ENCODE measurements at places on chromosomes 12 and 14. TPM values are rescaled to one million over a fixed set of nuclear protein-coding genes. Genes with fewer than 3 reads are reported as not detected.

DNA sequence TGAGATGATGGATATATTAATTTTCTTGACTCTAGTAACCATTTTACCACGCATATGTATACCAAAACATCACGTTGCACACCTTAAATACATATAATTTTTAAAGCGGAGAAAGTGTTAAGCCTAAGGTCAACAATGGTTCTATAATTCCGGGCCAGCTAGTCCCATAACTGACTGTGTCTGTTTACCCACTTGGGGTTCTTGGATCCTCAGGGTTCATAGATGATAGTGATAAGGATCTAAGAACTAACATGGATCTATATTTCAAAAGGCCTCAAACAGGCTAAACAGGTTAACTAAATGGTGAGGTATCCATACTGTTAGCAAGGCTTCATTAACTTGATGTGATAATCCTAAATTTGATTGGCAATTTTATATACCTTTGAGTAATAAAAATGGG is 9.8 kb downstream of the SLC38A1 start:
- H3K4me3 ChIP-seq: no peak overlapping the region
- DNase-seq: no peak
- peaks cover 38% of the 10 kb centered on the region for H3K36me3 ChIP-seq
- peaks cover 56% of the 10 kb centered on the region for H3K4me1 ChIP-seq

- H3K27me3 ChIP-seq: no peaks in the 10 kb centered on the region
- H3K27ac ChIP-seq: peak overlapping the region; percentile 46
- peaks cover 25% of the 10 kb centered on the region for H3K4me1 ChIP-seq
- no peaks in the 10 kb centered on the region for H3K36me3 ChIP-seq
- peak overlapping the region; percentile 85 for H3K4me3 ChIP-seq
Observed at GRCh38 chr14:105315211-105315721, 718 bp downstream of the PACS2 start.

- no peak overlapping the region for H3K27ac ChIP-seq
- H3K4me3 ChIP-seq: no peak overlapping the region
- no peaks in the 10 kb centered on the region for H3K27me3 ChIP-seq
- no peaks in the 10 kb centered on the region for H3K4me1 ChIP-seq
- DNase-seq: no peak
Observed at GRCh38 chr12:90808568-90808967, 146.4 kb downstream of the CCER1 start.

DNA sequence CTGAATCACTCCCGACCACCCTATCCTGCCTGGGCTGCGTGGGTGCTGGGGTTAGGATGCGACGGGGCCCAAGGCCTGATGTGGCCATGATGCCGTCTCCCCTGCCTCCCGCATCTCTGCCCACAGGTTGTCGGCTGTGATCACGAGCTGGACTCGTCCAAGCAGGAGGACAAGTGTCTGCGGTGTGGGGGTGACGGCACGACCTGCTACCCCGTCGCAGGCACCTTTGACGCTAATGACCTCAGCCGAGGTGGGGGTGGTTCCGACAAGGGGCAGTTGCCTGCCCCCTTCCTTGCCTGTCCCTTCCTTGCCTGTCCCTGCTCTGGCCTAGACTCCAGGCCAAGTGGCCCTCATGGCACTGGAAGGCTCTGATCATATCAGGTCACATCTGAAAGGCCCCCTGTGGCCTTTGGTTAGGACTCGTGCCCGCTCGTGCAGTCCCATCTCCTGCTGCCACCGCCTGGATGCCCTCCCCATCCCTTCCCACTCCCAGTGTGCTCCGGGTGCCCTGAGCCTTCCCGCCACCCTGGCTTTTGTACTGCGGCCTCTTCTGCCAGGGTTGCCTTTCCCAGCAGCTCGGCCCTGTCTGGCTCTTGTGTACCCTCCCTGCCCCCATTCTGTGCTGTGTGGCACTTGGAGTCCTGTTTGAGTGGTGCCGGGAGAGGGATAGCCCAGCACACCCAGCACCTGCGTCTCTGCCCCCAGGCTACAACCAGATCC is 13.6 kb downstream of the PAPLN start:
- peaks cover 11% of the 10 kb centered on the region for H3K27me3 ChIP-seq
- no peak overlapping the region for H3K27ac ChIP-seq
- no peaks in the 10 kb centered on the region for H3K36me3 ChIP-seq
- no peak for DNase-seq
- H3K4me1 ChIP-seq: peaks cover 10% of the 10 kb centered on the region

DNA sequence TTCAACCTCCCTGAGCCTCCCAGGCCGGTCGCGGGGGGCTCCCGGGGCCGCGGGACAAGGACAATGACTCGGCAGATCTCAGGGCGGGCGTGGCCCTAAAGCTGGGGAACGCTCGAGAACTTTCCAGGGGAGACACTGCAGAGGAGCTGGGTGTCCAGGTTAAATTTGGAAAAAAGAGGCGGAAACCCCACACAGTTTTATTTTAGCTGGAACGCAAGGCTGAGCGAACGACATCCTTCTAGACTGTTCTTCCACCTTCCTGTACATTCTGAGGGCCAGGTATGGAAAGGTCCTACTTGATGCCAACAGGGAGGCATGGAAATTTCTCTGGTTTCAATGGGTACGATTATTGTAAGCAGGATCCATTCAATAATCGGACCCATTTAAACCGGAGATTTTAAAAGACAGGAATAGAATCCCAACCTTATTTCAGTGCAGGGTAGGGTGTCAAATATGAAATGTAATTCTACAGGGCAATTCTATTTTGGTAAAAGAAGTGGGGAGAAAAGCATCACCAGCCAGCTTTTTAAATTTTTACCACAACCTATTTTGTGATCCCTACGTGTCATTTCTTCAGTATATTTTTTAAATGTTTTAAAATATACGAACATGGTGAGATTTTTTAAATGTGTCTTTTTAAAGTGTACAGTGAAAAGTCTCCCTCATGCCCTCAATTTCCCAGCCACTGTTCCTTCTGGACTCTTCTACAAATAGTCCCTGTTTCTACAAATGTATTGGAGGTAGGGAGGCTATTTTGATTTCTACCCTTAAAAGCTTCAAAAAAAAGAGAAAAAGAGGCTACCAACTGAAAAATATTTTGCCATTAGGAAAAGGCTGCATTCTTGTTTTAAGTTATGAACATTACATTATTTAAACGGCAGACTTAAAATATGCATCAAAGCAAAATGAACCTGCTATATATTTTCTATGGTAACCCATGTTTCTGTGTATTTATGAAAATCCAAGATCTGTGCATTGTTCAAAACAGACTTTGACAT is 1.1 kb upstream of the UBC start:
- H3K27me3 ChIP-seq: peaks cover 6% of the 10 kb centered on the region
- no peak for DNase-seq
- peaks cover 77% of the 10 kb centered on the region for H3K4me1 ChIP-seq
- peak overlapping the region; percentile 100 for H3K27ac ChIP-seq
- peak overlapping the region; percentile 98 for H3K4me3 ChIP-seq

DNA sequence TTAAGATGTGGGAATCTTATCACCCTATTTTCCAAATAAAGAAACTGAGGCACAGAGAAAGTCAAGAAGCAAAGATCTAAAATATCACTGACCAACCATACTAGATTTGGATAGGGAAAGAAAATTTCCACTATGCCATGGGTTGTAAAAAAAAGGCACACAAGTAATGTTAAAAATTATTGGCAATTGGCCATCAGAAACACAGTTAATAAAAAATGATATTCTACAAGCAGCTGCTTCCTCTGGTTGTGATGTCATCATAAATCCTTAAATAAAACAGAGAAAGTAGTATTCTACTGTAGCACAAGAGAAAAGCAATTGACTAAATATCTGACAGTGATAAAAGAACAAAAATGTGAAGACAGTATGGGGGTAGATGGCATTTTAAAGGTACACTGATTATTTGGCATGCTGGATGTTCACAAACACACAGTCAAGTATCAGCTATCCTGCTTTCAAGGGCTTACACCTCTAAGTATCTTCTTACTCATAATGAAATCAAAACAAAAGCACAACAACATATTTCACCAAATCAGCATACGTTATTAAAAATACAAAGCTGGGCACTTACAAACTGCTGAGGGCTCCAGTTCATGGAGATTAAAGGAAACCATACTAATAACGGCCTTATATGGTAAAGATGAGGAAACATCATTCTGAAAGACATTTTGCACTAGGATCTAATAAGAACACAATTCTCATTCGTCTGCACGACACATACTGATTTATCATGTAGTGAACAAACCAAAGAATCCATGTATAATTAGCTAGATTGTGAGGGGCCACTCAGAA is 45.7 kb downstream of the CORO1C start:
- no peak for DNase-seq
- no peaks in the 10 kb centered on the region for H3K36me3 ChIP-seq
- H3K27me3 ChIP-seq: no peaks in the 10 kb centered on the region
- H3K27ac ChIP-seq: no peak overlapping the region

GRCh38 chr14:101243587-101244338 is 317.5 kb upstream of the DIO3 start:
- H3K27ac ChIP-seq: no peak overlapping the region
- no peak for DNase-seq
- H3K4me3 ChIP-seq: no peak overlapping the region
- H3K36me3 ChIP-seq: no peaks in the 10 kb centered on the region
- no peaks in the 10 kb centered on the region for H3K4me1 ChIP-seq

DNA sequence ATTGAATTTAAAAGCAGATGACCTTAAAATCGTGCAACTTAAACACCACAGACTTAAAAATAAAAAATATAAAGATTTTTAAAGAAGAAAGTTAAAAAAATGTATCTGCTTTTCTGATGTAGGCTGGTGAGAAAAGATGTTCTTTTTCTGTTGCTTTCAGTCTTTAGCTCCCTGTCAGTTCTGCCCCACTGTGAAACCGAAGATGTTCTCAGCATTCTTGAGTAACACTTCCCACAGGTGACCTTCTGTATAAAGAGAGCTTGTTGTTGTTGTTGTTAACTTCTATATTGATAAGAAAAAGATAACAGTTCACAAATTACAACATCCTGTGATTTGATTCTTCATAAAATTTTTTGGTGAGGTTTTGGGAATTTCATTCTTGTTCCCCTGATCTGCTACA is 377.9 kb upstream of the RGS6 start:
- H3K36me3 ChIP-seq: no peaks in the 10 kb centered on the region
- peak; percentile 21 for DNase-seq
- H3K27ac ChIP-seq: no peak overlapping the region
- H3K4me1 ChIP-seq: peaks cover 73% of the 10 kb centered on the region

DNA sequence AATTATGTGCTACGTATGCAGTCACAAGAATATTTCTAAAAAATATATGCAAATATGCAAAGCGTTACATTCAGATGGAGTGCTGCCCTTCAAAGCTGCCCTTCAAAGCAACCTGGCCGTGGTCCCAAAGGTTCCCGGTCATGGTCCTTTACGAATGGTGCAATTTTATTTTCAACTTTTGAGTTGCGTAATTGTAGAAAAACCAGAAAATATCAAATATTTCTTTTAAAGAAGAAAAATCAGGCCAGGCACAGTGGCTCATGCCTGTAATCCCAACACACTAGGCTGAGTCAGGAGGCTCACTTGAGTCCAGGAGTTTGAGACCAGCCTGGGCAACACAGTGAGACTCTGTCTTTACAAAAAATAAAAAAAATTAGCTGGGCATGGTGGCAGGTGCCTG is 21.4 kb downstream of the CLSTN3 start:
- no peak for DNase-seq
- H3K27me3 ChIP-seq: no peaks in the 10 kb centered on the region
- no peaks in the 10 kb centered on the region for H3K36me3 ChIP-seq
- H3K4me3 ChIP-seq: no peak overlapping the region
- H3K4me1 ChIP-seq: no peaks in the 10 kb centered on the region

GRCh38 chr12:103908877-103909276 is 21.3 kb upstream of the HSP90B1 start:
- no peak for DNase-seq
- no peak overlapping the region for H3K4me3 ChIP-seq
- H3K27ac ChIP-seq: peak overlapping the region; percentile 28
- no peaks in the 10 kb centered on the region for H3K27me3 ChIP-seq
- H3K36me3 ChIP-seq: no peaks in the 10 kb centered on the region

DNA sequence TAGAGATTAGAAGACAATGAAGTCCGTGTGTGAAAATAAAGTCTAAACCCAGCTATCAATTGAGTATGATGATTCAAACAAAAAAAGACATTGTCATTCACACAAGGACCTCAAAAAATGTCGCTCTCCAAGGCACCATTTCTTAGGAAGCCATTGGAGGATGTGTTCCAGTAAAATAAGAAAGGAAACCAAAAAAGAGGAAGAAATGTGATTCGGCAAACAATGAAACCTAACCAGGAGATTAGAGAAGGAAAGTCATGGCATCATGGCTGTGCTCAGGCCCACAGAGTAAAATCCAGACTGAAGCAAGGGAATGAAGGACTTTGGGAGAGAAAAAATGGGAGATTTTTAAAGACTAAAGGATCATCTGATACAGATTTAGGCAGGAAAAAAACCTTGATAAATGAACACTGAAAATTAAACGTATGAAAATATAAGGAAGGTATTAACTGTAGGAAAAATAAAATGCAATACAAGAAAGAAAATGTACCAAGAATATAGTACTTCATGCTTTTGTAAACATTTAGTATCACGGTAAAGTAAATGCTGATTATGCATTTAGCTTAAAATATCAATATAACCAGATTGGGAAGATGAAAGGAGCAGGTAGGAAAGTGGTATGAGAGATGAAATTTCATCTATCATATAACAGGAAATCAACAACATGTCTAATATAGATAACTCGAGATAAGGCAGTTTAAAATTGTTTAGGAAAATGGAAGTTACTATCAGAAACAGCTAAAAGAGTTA is 38.2 kb upstream of the MTHFD1 start:
- H3K4me3 ChIP-seq: no peak overlapping the region
- no peaks in the 10 kb centered on the region for H3K36me3 ChIP-seq
- no peaks in the 10 kb centered on the region for H3K4me1 ChIP-seq
- no peaks in the 10 kb centered on the region for H3K27me3 ChIP-seq
- DNase-seq: no peak
- H3K27ac ChIP-seq: no peak overlapping the region

GRCh38 chr12:10178821-10179220 is at the start of gene TMEM52B:
Gene TMEM52B (plus strand): TSS chr12:10179032. CDS start chr12:10179575, 543 bp downstream.
- no peak for DNase-seq
- peaks cover 9% of the 10 kb centered on the region for H3K27me3 ChIP-seq
- H3K36me3 ChIP-seq: no peaks in the 10 kb centered on the region
- H3K27ac ChIP-seq: no peak within 1 kb of the TSS

GRCh38 chr14:50088117-50088515 is 28.3 kb downstream of the VCPKMT start:
- no peak overlapping the region for H3K4me3 ChIP-seq
- no peaks in the 10 kb centered on the region for H3K27me3 ChIP-seq
- H3K27ac ChIP-seq: peak overlapping the region; percentile 22

CISTR gene
- not detected for total RNA-seq

PXN gene
- 109 TPM for total RNA-seq

MYH6 gene
- not detected for total RNA-seq

CFL2 gene
- 3.1 TPM for total RNA-seq

COX8C gene
- 0.43 TPM for total RNA-seq
